Activated T-helper 9 cell treated with anti-CD3 and anti-CD28 coated beads, Interleukin-2, amount 50 U/mL, for 16 hours (primary cell): ENCODE measurements at places on chromosomes 1 and 21.

GRCh38 chr21:17903029-17903806 is 84.1 kb upstream of the C21orf91 start:
- no peak for DNase-seq

DNA sequence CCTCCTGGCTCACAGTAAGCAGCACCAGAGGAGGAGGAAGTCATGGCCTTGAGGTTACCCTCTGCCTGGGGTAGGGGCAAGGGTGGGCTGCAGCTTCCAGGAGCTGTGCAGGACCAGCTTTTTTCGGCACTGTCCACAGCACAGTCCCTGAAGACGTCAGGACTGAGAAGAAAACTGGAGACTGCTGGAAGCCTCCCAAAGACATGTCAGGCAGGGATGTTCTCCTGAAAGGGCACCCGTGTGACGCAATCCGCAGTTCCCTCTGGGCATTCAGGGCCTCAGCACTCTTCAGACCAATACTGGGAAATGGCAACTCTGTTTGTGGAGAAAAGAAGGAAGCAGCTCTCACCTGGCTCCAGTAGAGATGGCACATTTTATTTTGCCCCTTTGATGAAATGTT is 64.8 kb upstream of the TENT5C start:
- no peak for DNase-seq

DNA sequence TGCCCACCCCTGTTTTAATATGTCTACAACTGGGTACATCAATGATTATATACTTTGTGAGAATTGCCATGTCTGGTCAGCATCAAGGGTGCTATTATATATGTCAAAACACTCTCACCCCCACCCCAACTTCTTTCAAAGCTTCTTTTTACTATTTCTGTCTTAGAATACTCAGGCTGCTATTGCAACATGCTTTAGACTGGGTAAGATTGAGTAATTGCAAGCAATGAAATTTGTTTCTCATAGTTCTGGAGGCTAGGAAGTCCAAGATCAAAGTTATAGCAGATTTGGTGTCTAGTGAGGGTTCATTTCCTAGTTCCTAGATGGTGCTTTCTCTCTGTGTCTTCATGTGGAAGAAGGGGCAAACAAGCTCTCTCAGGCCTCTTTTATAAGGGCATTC is 100.5 kb upstream of the KCNK1 start:
- no peak for DNase-seq

GRCh38 chr1:247639381-247639981 is 34.1 kb downstream of the OR2G3 start:
- no peak for DNase-seq

DNA sequence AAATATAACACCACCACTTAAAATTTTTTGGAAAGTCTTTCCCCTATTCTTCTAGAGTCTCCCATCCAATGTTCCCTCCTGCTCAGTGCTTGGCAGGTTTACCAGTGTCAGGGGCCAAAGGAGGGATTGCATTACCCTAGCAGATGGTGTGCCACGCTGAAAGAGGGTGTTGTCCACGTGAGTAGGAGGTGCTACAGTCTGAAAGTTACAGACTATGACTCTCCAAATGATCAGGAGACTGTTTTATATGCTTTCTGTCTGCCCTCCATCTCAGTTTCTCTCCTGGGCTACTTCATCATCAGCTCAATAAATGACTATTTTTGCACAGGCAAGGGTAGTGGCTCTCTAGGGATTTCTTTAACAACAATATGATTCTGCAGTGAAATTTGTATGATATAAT is 31.3 kb upstream of the ANGPTL7 start:
- no peak for DNase-seq

DNA sequence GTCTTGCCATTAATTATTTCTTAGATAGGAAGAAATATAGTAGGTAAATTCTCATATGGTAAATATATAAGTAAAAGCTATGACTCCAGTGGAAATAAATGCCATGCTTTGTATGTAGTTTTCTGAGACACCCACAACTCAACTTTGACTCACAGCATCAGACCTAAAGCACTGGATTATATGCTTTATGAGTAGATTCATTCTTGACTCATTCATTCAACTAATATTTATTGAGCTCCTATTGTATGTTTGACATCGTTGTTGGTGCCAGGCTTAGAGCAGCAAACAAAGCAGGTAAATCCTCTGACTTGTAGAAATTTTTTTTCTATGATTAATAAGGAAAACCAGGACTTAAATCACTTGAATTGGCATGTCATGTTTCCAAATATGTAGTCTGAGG is 211.4 kb downstream of the PTPRC start:
- no peak for DNase-seq

- DNase-seq, result no peak
Observed at GRCh38 chr1:218584418-218585155, 239.5 kb downstream of the TGFB2 start.

DNA sequence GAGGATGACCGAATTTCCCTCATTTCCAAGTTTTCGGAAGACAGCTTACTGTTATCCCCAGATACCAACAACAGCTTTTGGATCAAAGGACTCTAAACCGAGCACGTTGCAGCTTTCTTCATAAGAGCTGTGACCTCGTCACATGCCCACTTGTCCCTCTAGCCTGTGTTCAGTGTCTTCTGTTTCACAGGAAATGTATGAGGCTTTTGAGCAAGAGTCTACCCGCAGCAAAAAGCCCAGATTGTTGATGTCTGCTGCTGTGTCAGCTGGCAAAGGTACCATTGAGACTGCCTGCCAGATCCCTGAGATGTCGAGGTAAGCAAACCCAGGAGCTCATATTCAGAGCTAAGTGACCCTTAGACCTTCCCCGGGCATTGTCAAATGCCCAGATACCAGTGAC is 24.1 kb downstream of the CHI3L2 start:
- DNase-seq, result no peak

GRCh38 chr1:97137862-97138514 is 416.4 kb downstream of the PTBP2 start:
- no peak for DNase-seq

DNA sequence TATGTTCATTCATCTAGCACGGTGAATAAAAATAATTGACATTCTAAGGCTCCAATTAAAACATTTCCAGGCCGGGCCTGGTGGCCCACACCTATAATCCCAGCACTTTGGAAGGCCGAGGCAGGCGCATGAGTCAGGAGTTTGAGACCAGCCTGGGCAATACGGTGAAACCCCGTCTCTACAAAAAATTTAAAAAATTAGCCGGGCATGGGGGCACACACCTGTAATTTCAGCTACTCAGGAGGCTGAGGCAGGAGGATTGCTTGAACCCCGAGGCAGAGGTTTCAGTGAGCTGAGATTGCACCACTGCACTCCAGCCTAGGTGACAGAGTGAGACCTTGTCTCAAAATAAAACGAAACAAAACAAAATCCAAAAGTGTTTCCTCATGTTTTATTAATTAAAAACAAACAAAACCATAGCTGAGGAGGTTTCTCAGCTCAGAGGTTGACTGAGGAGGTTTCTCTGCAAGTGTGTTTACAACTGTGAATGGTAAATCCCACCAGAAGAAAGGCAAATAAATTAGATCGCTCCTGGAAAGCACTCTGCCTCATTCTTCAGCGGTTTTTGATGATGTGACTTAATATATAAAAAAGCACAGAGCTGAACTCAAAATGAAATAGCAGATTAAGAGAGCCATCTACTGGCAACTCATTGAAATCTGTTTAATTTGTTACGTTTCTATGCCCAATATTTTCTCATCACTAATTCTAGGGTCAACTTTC is 37.7 kb upstream of the ATG4C start:
- DNase-seq, result no peak

DNA sequence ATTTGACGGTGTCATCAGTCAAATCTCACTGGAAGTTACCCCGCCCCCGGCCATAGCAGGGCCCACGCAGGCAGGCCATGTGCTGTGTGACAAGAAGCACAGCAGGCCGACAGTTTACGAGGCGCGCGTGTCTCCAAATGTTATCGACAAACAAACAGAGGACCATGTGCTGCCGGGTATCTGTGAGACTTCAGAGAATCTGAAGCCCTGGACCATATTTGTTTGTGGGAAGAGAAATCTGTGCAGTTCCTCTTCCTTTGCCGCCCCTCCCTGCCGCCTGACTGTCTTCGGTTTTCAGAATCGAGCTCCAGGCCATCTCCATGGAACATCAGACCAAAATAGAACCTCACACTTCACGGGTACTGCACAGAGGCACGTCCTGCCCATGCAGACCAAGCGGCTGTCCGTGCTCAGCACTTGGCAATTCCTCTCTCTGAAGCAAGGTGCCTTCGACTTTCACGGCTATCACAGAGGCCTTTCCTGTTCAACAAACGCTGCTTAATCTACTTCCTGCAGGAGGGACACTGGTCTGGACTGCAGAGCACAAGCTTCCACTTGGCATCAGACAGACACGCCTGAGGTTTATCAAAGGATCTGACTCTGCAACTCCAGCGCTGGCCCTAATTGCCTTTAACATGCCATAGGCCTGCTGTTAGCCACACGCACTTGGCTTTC is 135.7 kb upstream of the KRTAP19-8 start:
- DNase-seq, result peak; percentile 28

DNA sequence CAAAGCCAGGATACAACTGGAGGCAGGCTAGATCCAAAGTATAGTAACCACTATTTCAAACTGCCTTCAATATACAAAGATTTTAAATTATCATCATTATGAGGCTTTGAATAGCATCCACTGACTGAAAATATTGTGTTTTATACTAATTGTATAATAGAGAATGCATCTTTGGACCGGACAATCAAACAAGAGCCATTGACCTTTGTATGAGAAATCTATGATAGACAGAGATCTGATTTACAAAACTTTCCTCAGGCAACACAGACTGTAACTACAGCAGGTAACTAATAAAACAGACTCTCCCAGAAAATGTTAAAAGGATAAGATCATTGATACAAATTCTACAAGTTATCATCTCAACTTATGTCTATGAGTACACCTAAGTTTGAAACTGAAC is 152.9 kb downstream of the DENND1B start:
- DNase-seq, result no peak
